ENCODE measurements at places on chromosomes 4 and X. TPM values are rescaled to one million over a fixed set of nuclear protein-coding genes. Genes with fewer than 3 reads are reported as not detected.
A peak's percentile ranks its signal among the peaks of the same experiment; 100 is the strongest.

GRCh38 chr4:25446611-25447010, 69.5 kb downstream of the ANAPC4 start:
- H3K36me3 ChIP-seq = no peaks in the 10 kb centered on the region
- no peak overlapping the region for H3K4me3 ChIP-seq
- H3K27ac ChIP-seq = peak overlapping the region; percentile 82
- H3K4me1 ChIP-seq = peaks cover 40% of the 10 kb centered on the region
- peak; percentile 75 for DNase-seq

GRCh38 chr4:152408514-152409327, 127.2 kb downstream of the FBXW7 start:
- no peaks in the 10 kb centered on the region for H3K27me3 ChIP-seq
- H3K36me3 ChIP-seq = peaks cover 9% of the 10 kb centered on the region
- H3K27ac ChIP-seq = no peak overlapping the region
- no peak overlapping the region for H3K4me3 ChIP-seq
- DNase-seq = no peak

- H3K4me3 ChIP-seq = no peak overlapping the region
- H3K36me3 ChIP-seq = peaks cover 57% of the 10 kb centered on the region
- H3K27ac ChIP-seq = no peak overlapping the region
- no peak for DNase-seq
- no peaks in the 10 kb centered on the region for H3K4me1 ChIP-seq
Measured at GRCh38 chr4:37852376-37852775, 25.9 kb downstream of the PGM2 start.

- no peaks in the 10 kb centered on the region for H3K36me3 ChIP-seq
- peaks cover 6% of the 10 kb centered on the region for H3K4me1 ChIP-seq
- peak overlapping the region; percentile 69 for H3K27ac ChIP-seq
- DNase-seq = no peak
- no peak overlapping the region for H3K4me3 ChIP-seq
Measured at GRCh38 chr4:76738086-76738931, 159.6 kb downstream of the SOWAHB start.

DNA sequence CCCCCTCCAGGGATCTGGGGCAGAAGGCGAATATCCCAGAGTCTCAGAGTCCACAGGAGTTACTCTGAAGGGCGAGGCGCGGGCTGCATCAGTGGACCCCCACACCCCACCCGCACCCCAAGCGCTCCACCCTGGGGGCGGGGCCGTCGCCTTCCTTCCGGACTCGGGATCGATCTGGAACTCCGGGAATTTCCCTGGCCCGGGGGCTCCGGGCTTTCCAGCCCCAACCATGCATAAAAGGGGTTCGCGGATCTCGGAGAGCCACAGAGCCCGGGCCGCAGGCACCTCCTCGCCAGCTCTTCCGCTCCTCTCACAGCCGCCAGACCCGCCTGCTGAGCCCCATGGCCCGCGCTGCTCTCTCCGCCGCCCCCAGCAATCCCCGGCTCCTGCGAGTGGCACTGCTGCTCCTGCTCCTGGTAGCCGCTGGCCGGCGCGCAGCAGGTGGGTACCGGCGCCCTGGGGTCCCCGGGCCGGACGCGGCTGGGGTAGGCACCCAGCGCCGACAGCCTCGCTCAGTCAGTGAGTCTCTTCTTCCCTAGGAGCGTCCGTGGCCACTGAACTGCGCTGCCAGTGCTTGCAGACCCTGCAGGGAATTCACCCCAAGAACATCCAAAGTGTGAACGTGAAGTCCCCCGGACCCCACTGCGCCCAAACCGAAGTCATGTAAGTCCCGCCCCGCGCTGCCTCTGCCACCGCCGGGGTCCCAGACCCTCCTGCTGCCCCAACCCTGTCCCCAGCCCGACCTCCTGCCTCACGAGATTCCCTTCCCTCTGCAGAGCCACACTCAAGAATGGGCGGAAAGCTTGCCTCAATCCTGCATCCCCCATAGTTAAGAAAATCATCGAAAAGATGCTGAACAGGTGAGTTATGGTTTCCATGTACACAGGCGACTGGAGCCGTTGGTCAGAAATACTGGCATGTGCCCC, at the start of gene CXCL1:
CXCL1 (plus strand) TSS at position 264 of the 926 bp plus-strand sequence; CDS start at position 342, 78 bp downstream.
- H3K27ac ChIP-seq = peak within 1 kb of the TSS; percentile 85
- H3K36me3 ChIP-seq = no peaks in the 10 kb centered on the region
- H3K27me3 ChIP-seq = no peaks in the 10 kb centered on the region
- DNase-seq = peak; percentile 36
- H3K4me1 ChIP-seq = peaks cover 19% of the 10 kb centered on the region
- peak within 1 kb of the TSS; percentile 67 for H3K4me3 ChIP-seq

The POF1B gene
- total RNA-seq = 2.8 TPM

Measured in upper lobe of left lung (tissue), 6 donors.